WTC11 (cell line): ENCODE measurements at places on chromosomes 3 and 15.

GRCh38 chr15:71754660-71755059 is 55.7 kb upstream of the NR2E3 start:
- DNase-seq: no peak

- no peak for DNase-seq
Measured at GRCh38 chr15:98967916-98968315, 39.7 kb downstream of the PGPEP1L start.

- no peak for DNase-seq
Measured at GRCh38 chr3:190620886-190621608, 107.2 kb downstream of the IL1RAP start.

DNA sequence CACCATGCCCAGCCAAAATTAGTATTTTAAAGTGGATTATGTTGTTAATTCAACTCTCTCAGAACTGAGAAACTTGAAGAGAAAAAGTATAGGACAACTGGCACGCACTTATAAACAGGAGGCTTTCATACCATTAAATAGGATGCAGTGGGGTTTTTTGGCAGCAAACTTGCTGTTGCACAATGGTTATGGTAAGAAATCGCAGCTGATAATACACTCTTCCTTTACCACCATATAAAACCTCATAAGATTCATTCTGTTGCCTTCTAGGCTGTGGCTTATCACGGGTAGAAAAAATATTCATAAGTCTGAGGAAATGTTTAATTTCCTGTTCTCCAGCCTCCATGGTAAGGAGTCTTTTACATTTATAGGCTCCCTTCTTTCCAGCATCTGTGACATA is 95.3 kb downstream of the TMCO5A start:
- DNase-seq: no peak
